Fibroblast of the aortic adventitia (primary cell): ENCODE measurements at places on chromosomes 3 and 15. TPM values are rescaled to one million over a fixed set of nuclear protein-coding genes. Genes with fewer than 3 reads are reported as not detected.

DNA sequence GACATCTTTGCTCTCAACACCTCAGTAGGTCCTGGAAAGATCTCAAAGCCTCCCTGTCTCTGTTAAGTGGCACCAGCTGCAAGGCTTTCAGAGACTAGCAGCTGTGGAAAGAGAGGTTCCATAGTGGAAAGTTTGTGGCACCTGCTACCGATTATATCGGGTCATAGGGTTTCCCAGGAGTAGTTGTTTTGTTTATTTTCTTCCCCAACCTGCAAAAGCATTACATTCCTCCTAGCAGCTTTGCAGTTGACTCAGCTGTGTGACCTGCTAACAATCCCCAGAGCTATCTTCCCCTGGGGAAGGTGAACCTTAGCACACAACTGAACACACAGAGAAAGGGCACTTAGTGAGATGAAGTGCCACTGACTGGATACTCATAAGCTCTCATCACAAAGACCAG is 598.9 kb upstream of the GRM7 start:
- no peak for DNase-seq

DNA sequence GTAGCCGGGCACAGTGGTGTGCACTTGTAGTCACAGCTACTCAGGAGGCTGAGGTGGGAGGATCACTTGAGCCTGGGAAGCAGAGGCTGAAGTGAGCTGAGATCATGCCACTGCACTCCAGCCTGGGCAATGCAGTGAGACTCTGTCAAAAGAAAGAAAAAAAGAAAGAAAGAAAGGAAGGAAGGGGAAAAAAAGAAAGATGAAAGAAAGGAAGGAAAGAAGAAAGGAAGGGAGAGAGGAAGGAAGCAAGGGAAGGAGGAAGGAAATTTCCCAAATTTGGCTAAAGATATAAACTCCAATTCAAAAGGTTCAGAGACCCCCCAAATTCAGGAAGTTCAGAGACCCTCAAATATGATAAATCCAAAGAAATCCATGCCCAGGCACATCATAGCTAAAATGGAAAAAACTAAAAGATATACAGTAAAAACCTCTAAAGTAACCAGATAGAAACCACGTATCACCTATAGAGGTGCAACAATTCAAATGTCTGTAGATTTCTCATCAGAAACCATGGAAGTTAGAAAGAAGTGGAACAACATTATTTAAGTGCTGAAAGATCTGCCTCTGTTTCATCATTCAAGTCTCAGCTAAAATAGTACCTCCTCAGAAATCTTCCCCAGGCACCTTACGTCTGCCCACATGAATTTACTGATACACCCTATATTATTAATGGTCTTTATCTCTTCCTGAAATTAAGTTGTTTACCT is 10.7 kb downstream of the DET1 start:
- DNase-seq = no peak

DNA sequence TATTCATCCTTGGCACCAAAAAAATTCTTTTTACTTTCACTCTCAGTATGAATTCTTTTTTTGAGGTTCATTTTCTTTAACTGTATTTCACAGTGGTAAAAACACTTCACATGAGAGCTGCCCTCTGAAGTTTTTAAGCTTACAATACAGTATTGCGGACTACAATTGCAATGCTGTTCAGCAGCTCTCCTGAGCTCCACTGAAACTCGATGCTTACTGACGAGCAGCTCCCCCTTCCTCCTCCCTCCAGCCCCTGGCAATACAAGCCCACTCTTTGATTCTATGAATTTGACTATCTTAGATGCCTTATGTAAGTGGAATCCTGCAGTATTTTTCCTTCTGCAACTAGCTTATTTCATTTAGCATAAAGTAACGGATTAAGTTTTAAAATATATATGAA is 183.4 kb downstream of the ADAMTS17 start:
- DNase-seq = no peak

- DNase-seq = no peak
Observed at GRCh38 chr15:97981058-97981457, 20.6 kb downstream of the ARRDC4 start.

DNA sequence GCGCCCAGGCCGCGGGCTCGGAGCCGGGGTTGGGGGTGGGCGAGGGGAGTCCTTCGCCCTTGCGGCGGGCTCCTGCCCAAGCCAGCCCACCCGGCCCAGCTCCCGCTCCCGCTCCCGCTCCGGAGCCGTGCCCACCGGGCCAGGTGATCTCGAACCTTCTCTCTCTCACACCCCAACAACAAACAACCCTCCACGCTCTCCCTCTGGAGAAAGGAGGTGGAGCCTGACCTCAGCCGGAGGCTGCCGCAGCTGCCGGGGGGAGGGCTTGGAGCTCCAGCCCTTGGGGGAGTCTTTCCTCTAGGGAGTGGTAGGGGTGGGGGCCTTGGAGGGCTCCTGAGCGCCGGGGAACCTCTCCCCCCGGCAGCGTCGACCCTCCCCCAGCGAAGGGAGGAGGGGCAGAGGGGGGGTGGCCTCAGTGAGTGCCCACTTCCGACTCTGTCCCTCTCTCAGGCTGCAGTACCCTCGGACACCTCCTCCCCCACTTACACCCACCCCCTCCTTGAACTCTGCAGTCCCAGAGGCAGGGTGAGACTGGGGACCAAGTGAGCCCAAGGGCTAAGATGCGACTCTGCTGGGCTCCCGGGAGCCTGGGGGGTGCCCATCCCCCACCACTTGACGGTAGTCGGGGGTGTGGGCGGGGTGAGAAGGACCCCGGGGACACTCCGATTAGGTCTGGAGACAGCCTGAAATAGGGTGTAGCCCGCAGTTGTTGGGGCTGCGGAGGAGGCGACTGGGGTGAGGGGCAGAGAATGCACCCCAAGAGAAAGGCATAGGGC is 4.4 kb upstream of the BAHD1 start:
- no peak for DNase-seq

GRCh38 chr3:21534462-21534861 is 216.5 kb downstream of the ZNF385D start:
- no peak for DNase-seq

- DNase-seq = peak; percentile 90
Observed at GRCh38 chr3:168165390-168166269, 69.9 kb upstream of the GOLIM4 start.

GRCh38 chr3:197447057-197447456 is 108.7 kb downstream of the BDH1 start:
- DNase-seq = no peak

GRCh38 chr3:197293605-197294237 is 4.7 kb downstream of the DLG1 start:
- DNase-seq = no peak

DNA sequence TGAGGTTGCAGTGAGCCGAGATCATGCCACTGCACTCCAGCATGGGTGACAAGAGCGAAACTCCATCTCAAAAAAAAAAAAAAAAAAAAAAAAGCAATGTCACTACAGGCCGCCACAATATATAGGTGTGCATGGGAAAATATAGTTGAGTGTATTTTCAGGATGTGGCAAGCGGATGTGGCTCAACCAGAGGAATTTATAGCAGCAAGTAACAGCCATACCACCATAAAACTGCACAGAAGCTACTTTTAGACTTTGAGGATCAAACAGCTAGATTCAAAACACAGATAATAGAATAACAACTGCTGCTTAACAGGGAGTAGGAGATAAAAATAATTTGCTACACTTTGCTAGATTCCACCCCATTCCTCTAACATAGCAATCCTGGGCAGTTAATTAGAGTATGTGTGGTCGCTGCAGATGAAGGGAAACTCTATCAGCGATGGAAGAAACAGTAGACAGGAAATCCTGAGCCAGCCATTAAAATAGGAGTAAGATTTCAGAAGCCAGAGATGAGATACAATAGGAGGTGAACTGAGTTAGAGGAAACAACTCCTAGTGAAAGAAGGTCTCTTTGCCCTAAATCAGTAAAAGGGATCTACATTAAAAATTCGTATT is 318.7 kb upstream of the STT3B start:
- no peak for DNase-seq

- DNase-seq = peak; percentile 68
Observed at GRCh38 chr3:14633819-14634424, 17.6 kb upstream of the CCDC174 start.

DNA sequence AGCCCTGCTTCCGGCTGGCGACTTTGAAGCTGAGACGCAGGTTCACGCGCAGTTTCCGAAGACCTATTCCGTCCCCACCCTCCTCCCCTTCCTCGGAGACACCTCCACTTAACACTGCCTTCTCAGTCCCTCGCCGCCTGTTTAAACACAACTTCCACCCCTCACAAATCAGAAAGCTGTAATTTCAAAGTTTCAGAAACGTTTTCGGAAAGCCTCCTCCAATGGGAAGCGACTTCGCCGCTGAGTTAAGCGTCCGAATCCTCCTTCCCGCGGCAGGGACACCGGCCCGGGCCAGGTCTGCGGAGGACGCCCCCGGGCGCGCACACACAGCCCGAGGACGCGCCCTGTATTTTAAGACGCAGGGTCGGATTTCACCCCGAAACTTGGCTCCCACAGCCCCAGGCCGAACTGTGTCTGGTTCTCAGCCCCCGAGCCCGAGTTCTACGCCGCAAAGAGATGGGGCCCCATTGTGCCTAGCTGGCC is 559 bp upstream of the LRRN1 start:
- DNase-seq = no peak

DNA sequence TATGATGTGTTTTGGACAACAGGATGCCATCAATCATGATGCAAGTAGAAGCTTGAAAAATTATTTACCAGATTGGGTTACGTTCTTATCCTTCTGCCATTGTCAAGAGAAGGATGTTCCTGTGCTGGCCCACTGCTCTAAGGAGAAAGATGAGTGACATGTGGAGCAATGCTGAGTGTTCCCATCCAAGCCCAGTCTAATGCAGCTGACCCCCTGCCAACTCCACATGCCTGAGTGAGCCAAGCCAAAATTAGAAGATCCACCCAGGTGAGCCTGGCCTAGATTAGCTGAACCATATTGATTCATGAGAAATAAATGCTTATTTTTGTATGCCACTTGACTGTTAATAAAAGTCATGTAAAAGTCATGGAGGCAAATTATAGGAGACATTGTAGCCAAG is 446.5 kb downstream of the CNTN3 start:
- DNase-seq = no peak

DNA sequence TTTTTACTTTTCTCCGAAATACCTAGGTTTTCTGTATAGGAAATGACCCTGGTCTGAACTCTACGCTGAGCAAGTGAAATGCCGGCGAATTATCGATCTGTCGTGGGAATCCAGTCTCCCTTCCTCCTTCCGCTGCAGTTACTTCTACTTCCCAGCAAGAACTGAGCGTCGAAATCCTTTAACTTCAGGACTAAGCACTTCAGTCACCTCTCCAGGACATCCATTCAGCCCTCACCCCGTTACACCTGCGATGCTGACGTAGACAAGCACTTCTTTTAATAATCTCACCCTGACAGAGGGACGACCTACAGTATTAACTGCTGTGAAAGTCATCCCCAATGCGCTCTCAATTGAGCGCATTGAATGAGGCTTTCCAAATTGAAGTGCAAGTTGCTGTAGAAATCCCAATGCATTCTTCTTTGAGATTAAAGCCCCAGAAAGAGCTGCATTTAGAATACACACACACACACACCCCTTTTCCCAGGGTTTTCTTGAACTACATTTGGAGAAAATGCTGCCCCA is 1.3 kb downstream of the TOP2B start:
- DNase-seq = peak; percentile 33

GRCh38 chr15:39511000-39511915 is 69.6 kb upstream of the THBS1 start:
- peak; percentile 83 for DNase-seq

GRCh38 chr3:52574056-52574965 is 37.9 kb downstream of the UQCC5 start:
- DNase-seq = peak; percentile 13

GRCh38 chr3:52532838-52533622 is 627 bp downstream of the NT5DC2 start:
- DNase-seq = no peak

The SEMA3G gene
- 0.49 TPM in 1 of 2 replicates, not detected in the other for total RNA-seq

The PP2D1 gene
- total RNA-seq = not detected in 2 replicates

The C3orf70 gene
- 0.16 and 1.1 TPM in 2 replicates for total RNA-seq

The SPCS1 gene
- 18.6 and 111 TPM in 2 replicates for total RNA-seq

The KIF7 gene
- 10.6 and 22.1 TPM in 2 replicates for total RNA-seq

The PLEKHO2 gene
- total RNA-seq = 16.0 and 21.8 TPM in 2 replicates

The PLXND1 gene
- 31.4 and 76.3 TPM in 2 replicates for total RNA-seq

The MORC1 gene
- not detected in 2 replicates for total RNA-seq

The CELSR3 gene
- total RNA-seq = 0.81 and 0.98 TPM in 2 replicates

The UCN2 gene
- 0.54 TPM in 1 of 2 replicates, not detected in the other for total RNA-seq

The AMT gene
- total RNA-seq = 0.63 and 3.3 TPM in 2 replicates
